ENCODE measurements at places on chromosomes 2 and 18. TPM values are rescaled to one million over a fixed set of nuclear protein-coding genes. Genes with fewer than 3 reads are reported as not detected.

Gene CTLA4
- total RNA-seq = not detected

Gene MYOM1
- not detected for total RNA-seq

DNA sequence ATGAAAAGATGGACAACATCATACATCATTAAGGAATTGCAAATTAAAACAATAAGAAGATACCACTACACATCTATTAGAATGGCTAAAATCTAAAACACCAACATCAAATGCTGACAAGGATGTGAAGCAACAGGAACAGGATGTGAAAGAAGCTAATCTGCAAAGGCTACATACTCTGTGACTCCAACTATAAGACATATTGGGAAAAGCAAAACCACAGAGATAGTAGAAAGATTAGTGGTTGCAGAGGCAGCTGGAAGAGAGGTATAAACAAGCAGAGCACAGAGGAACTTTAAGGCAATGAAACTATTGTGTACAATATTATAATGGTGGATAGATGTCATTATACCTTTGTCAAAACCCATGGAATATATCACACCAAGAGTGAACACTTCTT, 393.7 kb upstream of the RAB6C start:
- DNase-seq = no peak

GRCh38 chr2:209334188-209335017, 89.4 kb upstream of the MAP2 start:
- peak; percentile 70 for DNase-seq

GRCh38 chr18:74804677-74805076, 207.0 kb downstream of the ZNF407 start:
- DNase-seq = no peak

DNA sequence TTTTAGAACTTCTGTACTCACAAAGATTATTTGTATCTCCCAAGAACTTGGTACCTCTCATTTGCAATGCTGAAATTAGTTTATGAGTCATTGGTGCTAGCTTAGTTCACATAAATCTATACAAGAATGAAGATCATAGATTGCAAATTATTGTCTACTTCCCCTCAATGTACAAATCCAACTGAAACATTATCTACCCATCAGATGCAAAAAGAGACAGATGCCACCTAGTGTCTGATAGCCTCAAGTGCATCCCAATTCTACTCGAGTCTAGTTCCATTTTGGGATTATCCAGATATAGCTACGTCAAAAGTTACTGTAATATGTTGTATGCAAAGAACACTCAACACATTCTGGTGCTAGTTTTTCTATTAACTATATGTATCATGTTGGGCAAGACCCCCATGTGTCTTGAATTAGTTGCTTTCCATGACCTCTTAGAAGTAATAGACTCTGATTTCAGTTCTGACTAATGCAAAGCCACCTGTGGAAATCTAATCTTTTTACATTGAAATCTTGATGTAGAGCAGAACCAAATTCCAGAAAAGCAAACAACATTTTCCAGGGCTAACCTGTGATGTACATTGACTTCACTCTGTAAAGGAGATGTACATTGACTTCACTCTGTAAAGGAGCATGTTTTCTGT, 210.0 kb downstream of the RBM43 start:
- DNase-seq = peak; percentile 57

GRCh38 chr2:50724837-50725236, 307.1 kb downstream of the NRXN1 start:
- DNase-seq = no peak

DNA sequence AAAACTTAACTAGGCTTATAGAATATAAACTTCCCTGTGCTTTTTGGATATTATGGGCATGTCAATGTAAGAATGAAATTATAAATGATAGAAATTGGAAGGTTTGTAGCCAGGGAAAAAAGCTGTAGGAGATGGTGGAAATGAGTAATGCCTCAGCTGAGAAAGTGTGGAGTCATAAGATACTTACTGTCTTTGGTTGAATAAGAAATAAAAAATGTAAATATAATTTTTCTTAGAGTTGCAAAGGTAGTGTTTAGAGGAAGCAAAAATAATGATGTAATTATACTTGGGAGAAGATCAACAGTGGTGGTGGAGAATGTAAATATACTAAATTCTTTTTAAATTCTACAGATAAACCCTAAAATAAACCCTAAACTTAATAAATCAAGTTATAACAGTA, 26.2 kb upstream of the RND3 start:
- peak; percentile 49 for DNase-seq

Measured in M059J (cell line).